ENCODE measurements at places on chromosomes 2 and 18.

DNA sequence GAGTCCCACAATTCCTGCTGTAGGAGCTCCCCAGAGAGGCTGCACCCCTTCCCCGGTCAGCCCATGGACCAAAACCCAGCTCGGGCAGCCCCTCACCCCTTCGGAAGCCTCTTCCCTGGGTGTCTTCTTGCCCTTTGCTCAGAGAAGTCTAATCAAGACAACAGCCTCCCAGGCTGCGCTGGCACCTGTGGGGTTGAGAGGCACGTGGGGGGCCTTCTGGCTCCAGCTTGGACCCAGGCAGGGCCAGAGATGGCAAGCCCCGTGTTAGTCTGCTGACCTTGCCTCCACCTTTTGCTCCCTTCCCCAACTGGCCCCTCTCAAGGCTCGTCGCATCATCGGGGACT, 10.4 kb downstream of the SLC4A3 start:
- DNase-seq, result no peak

DNA sequence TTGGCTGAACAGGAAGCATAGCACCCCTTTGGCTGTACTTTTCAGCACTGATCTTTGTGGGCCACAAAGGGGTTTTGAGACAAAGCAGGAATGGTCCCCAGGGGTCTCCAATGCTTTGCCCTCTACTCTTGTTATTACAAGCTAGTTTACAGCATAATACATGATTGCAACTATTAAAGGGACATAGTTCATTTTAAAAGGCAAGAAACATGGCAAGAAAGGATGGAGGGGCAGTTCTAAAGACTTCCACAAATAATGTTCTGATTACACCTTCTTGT, 196.6 kb downstream of the FHOD3 start:
- DNase-seq, result no peak

DNA sequence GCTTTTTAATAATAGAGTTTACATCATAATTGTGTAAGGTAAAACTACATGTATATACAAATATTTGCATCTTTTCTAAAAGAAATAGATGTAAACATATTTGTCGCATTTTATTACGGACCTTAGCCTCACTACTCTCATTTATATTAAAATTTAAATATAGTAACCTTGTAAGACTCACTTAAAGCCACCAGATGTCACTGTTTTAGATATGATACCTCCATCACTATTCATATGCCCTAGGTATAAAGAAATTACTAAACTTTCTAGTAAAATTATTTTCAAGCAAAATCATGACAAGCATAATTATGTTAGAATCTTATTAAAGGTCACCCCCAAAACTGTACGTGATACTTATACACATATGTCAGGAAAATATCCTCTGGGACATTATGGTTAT, 674.3 kb upstream of the REG3G start:
- no peak for DNase-seq

DNA sequence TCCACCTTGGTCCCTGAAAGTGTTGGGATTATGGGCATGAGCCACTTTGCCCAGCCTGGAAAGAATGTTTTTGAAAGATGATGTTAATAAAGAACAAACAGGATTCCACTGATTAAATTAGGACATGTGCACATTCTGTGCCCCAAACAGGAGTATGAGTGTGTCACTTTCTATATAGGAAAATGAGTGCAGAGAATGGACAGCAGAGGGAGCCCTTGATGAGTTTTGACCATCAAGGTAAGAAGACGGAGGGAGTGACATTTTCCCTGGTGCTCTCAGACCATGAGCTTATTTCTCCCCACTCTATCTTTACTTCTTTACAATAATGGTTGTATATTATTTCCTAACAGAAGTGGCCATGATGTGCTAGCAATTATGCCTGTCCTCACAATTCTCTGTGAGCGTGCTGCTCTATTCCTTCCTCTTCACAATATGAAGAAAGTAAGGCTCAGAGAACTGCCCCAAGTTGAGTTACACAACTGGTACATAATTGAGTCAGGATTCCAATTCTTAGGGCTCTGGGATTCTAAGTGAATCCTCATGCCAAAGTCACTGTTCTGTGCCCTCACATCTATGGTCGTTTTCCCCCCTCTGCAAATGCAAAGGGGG, 20.6 kb downstream of the RPL37A start:
- no peak for DNase-seq

- no peak for DNase-seq
These were observed 101.8 kb downstream of the DGKD start for GRCh38 chr2:233456111-233456510.

GRCh38 chr2:170436077-170436943, 258.4 kb downstream of the MYO3B start:
- no peak for DNase-seq

Data from activated T-cell treated with anti-CD3 and anti-CD28 coated beads for 1 hour (primary cell).